Gastroesophageal sphincter (tissue), 4 donors: ENCODE measurements at places on chromosomes 16 and 17. TPM values are rescaled to one million over a fixed set of nuclear protein-coding genes. Genes with fewer than 3 reads are reported as not detected.

The HNF1B gene
- total RNA-seq: not detected

The ARL17B gene
- total RNA-seq: 42.5 TPM

The RAB26 gene
- 1.0 TPM for total RNA-seq

The FKBP10 gene
- 36.3 TPM for total RNA-seq

The GGA2 gene
- 36.5 TPM for total RNA-seq

The MYH10 gene
- total RNA-seq: 37.4 TPM

The VAT1L gene
- 2.4 TPM for total RNA-seq

The RAB11FIP4 gene
- total RNA-seq: 2.7 TPM

The SRCIN1 gene
- 0.67 TPM for total RNA-seq

The PLCG2 gene
- 8.2 TPM for total RNA-seq

The CCL23 gene
- 7.3 TPM for total RNA-seq

The ZPBP2 gene
- not detected for total RNA-seq

The C16orf95 gene
- total RNA-seq: 1.7 TPM

The KRT15 gene
- total RNA-seq: 1.2 TPM

The AIPL1 gene
- not detected for total RNA-seq

The DHODH gene
- 4.5 TPM for total RNA-seq

The SDR42E1 gene
- total RNA-seq: 2.1 TPM

The SHISA6 gene
- total RNA-seq: 0.42 TPM

The AOC3 gene
- 85.8 TPM for total RNA-seq

The PTX4 gene
- not detected for total RNA-seq

The SULT1A4 gene
- 22.2 TPM for total RNA-seq

The G6PC1 gene
- not detected for total RNA-seq

The ZDHHC7 gene
- total RNA-seq: 68.6 TPM

The TBC1D3I gene
- not detected for total RNA-seq

The ZNF385C gene
- total RNA-seq: not detected

The ALOX12 gene
- total RNA-seq: 0.19 TPM

The ARHGAP27 gene
- 18.1 TPM for total RNA-seq

The CD7 gene
- not detected for total RNA-seq

The KRT34 gene
- total RNA-seq: not detected

The KRT27 gene
- total RNA-seq: not detected

The CDRT15L2 gene
- total RNA-seq: not detected

The PSMD12 gene
- total RNA-seq: 28.3 TPM

The CLEC3A gene
- 0.27 TPM for total RNA-seq

The HIC1 gene
- 32.8 TPM for total RNA-seq

The TRAF4 gene
- total RNA-seq: 4.0 TPM

The LRRC37A2 gene
- 7.8 TPM for total RNA-seq

The KRT33A gene
- total RNA-seq: not detected

The KRTAP1-5 gene
- not detected for total RNA-seq

The STH gene
- total RNA-seq: not detected

The ZP2 gene
- total RNA-seq: not detected

The HOXB6 gene
- total RNA-seq: 5.0 TPM

The NPIPB2 gene
- 5.6 TPM for total RNA-seq

The CCL13 gene
- total RNA-seq: 2.3 TPM

The CAPNS2 gene
- total RNA-seq: 0.58 TPM

The NPW gene
- total RNA-seq: not detected

The KREMEN2 gene
- not detected for total RNA-seq

The TMEM204 gene
- total RNA-seq: 32.4 TPM

The KRTAP2-1 gene
- total RNA-seq: not detected

The CIBAR2 gene
- total RNA-seq: not detected
